Natural killer cell (primary cell): ENCODE measurements at places on chromosomes 3 and 15.

DNA sequence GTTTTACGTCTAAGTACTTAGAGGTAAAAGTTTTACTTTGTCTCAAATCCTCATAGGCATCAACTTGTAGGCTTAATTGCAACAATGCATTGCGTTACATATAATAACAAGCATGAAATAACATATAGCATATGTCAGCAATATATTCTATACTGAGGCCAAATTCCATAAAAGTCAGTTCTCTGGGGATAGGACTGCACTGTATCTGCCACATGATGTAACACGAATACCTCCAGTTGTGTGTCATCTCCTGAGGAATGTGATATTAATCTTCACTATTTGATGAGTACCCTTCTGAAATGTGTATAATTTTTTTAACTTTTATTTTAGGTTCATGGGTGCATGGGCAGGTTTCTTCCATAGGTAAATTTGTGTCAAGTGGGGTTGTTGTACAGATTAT lies 126.4 kb downstream of the IMPG2 start:
- no peak for DNase-seq

DNA sequence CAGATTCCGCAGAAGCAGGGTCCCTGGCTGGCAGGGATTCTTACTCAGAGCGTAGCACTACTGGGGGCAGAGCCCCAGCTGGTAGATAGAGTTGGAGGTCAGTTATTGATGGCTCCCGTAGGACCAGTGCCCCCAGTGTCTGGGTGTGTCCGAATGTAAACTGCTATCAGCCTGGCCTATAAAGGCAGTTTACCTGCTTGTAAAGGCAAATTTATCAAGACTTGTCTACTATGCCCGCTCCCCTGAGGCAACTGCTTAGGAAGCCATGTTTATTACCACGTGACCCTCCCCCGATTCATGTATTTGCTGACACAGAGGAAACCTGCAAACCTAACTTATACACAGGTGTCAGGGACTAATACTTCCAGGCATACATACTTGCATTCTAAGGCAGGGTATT lies 607 bp upstream of the PPP1R14D start:
- DNase-seq = no peak

GRCh38 chr15:41205315-41205714 lies 25.2 kb downstream of the EXD1 start:
- no peak for DNase-seq

DNA sequence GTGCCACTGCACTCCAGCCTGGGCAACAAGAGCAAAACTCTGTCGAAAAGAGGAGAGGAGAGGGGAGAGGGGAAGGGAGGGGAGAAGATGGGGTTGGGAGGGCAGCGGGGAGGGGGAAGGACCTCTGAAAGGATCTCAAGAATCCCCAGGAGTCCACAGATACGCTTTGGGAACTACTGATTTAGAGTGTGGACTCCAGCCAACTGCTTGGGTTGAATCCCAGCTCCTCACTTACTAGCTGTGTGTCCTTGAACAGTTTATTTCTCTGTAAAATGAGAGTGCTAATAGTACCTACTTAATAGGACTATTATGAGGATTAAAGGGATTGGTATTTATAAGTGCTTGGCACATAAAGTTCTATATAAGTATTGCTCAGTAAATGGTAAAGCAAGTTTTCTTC lies 45.0 kb upstream of the FAH start:
- DNase-seq = no peak

- no peak for DNase-seq
Observed at GRCh38 chr3:77885381-77885780, 845.5 kb downstream of the ROBO2 start.

- DNase-seq = no peak
Observed at GRCh38 chr3:158916111-158916510, 114.3 kb downstream of the MFSD1 start.

DNA sequence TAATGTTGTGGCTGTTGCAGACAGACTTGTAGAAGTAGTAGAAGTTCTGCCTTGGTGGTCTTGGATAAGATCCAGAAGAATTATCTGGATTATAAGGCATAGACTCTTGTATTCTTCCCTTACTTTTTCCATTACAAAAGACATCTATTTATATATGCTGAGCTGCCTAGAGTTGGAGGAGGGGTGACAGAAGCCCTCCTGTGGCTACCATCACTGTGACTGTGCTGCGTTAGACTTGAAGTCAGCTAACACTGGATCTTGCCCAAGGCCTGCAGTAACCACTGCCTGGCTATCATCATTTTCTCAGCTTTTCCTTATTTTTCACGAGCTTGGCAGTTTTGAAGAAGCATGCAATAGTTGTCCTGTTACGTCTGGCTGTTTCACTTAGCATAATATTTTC lies 684.8 kb upstream of the BCHE start:
- no peak for DNase-seq

DNA sequence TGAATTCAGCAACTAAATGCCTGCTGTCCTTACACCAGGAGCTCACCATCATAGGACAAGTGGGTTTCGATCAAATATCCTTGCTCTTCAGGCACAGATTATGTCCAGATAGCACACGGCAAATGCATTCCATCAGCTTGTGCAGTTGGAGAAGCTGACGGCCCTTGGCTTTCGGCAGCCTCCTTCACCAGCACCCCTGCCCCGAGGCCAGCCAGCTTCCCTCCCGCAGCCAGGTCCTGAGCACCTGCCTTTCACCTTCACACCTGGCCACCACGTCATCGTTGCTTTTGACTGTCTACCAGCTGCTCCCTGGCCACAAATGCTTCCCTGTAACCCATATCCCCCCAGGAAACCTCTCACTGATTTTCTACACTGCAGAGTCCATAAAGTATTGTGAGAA lies 355.5 kb downstream of the OCA2 start:
- DNase-seq = no peak

DNA sequence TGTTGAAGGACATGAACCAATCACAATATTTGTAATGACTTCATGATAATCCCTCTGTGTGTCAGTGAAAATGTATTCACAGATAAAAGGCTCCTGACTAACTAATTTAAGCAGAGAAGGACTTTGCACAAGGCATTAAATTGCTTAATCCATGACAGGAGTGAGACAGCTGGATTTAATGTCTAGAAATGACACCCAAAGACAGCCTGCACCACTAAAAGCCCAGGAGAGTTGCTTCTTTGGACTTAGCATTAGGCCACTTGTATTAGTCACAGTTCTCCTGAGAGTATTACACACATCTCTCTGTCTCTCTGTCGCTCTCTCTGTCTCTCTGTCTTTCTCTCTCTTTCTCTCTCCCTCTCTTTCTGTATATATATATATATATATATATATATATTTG lies 180.4 kb downstream of the GOLGA8K start:
- DNase-seq = no peak

DNA sequence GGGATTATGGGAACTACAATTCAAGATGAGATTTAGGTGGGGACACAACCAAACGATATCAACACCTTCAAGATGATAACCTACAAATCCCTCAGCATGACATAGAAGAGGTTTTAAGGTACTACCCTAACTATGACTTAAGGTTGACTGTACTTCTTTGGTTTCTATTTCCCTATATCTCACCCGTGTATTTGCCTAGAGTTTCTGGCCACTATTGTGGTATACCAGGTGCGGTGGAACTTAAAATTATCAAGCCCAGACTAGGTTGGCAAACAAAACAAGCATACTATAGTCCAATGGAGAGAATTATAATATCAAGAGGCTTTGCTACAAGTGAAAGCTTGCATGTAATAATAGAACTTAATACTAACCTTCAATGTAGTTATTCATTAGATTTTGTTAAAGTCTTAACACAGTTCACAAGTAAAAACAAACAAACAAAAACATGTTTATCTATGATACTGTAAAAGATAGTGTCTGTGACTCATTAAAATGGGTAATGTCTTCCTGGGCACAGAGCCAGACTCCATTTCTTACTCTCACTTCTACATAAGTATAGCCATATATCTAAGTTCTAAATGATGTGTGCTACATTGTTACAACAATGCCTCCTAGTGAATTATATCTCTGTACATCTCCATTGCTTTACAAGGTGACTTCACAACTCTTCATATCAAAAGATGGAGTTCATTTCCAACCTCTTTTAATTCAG lies 479.1 kb downstream of the ZBBX start:
- DNase-seq = no peak

DNA sequence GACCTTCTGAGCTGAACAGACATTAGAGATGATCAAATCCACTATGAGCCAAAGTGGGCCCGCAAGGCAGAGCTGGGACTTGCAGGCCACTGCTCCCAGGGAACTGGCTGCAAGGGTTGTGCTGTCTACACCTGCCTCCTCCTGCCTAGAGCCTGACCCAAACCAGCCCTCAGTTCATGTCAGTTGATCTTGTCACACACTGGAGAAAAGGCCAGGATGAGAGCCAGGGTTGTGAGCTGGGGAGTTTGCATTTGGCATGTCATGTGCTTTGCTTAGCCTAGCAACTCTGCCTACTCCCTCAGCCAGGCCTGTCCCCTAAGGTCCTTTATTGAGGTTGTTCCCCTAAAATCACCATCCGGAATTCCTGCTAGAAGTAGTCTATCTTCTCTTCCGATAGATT lies 67.8 kb downstream of the RAB11A start:
- DNase-seq = no peak

GRCh38 chr3:74390121-74390877 lies 224.2 kb downstream of the CNTN3 start:
- DNase-seq = no peak

DNA sequence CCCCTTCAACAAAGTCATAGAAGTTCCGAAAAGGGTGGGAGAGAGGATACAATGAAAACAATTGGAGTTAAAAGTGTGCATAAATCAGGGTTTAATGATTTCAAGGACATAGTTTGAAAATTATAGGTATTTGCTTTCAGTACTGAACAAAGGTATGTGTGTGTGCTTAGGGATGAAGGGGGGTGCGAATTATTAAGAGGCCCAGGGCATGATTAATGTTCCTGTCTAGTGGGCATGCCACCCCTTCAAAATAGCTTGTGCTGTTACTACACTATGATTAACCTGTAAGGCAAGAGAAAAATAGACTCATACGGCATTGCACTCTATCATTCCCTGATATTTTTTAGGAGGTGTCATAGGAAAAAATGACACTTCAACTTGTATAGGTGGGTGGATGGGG lies 731.6 kb downstream of the NAALADL2 start:
- DNase-seq = no peak

GRCh38 chr3:16264708-16265454 lies at the start of the genes DPH3 and OXNAD1:
DPH3 (minus strand) TSS chr3:16264943; CDS start chr3:16264876, 67 bp downstream.
OXNAD1 (plus strand) TSS chr3:16265212; CDS start chr3:16270953, 5,741 bp downstream.
- DNase-seq = peak; percentile 99

GRCh38 chr3:190252080-190252479 lies 70.2 kb downstream of the CLDN1 start:
- no peak for DNase-seq

GRCh38 chr3:186882881-186883685 lies 40.6 kb downstream of the ADIPOQ start:
- no peak for DNase-seq

GRCh38 chr3:7038394-7038793 lies 177.5 kb downstream of the GRM7 start:
- no peak for DNase-seq

DNA sequence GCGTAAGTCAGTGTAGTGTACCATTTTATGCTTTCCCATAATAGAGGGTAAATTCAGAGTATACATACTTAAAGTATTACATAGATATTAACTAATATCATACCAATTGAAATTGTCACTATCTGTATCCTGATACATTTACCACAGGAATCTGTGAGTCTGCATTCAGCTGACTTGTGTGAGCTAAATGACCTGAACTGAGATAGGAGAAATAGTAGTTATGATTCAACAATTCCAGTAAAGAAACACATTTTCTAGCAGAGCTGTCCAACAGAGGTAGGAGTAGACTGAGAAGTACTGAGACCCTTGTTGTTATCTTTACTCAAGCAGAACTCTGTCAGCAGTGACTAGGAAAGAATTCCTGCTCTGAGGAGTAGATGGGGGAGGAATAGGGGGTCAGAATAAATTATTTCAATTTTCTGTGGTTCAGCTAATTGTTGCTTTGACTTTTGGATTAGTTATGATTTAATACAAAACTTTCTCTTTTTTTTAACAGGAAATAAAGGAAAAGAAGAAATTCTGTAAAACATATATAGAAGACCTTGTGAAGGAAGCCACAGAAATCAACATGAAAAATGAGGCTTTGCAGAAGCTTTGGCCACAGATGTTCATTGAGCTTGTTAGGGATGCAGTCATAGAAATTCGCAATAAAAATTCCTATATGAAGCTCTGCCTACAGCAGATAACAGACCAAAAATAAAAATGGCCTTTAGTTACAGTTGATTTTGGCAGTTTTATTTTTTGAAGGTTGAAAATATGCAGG lies 66.2 kb upstream of the THSD4 start:
- DNase-seq = no peak

DNA sequence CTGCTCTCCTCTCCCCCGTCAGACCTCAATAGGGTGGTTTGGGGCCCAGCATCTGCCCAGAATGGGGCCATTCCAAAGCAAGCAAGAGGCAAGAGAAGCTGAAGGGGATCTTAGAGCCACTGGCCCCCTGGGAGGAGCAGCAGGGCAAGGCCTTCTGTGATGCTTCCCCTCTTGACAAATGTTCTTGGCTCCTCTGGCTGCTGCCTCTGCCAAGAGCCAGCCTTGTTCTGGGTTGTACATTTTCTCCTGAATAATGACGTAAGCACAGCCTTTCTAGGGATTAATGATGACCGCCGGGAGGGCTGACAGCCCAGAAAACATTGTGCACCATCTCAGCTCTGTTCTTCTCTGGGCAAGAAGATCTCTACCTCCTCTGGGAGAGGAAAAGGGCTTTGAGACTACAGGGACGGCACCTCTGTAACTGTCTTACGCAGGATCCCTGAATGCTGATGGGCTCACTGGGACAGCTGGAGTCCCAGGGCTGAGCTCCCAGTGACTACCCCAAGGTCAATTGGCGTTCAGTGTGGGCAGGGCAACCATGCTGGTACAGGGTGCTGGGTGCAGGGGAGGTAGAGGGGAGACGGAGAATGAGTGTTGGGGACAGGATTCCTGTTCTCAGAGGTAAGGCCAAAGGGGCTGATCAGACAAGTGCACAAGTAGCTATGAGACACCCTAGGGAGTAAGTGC lies 253.3 kb downstream of the FAM43A start:
- DNase-seq = no peak

- no peak for DNase-seq
Observed at GRCh38 chr3:88009066-88009465, 49.7 kb downstream of the CGGBP1 start.

DNA sequence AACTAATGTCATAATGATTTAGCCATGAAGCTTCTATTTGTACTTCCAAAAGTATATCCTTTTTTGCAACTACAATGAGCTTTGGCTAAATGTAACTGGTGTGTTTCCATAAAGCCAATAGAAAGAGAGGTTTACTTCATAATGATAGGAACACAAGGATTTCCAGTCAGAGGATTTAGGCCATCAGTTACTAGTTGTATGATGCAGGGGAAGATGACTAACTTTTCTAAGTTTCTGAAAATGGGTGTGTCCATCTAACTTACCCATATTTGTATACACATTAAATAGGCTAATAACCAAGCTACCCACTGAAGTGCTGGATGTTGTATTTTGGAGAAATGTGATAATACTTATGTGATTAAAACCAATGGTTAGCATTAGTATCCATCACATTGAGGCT lies 55.7 kb downstream of the SLC4A7 start:
- no peak for DNase-seq

- no peak for DNase-seq
Observed at GRCh38 chr3:192307631-192308030, 419.7 kb downstream of the FGF12 start.

GRCh38 chr3:52779837-52780585 lies 2.6 kb downstream of the ITIH1 start:
- DNase-seq = peak; percentile 6
